Activated T-helper 1 cell treated with anti-CD3 and anti-CD28 coated beads, Interleukin-2, amount 50 U/mL, for 16 hours (primary cell): ENCODE measurements at places on chromosomes 5 and 9.

DNA sequence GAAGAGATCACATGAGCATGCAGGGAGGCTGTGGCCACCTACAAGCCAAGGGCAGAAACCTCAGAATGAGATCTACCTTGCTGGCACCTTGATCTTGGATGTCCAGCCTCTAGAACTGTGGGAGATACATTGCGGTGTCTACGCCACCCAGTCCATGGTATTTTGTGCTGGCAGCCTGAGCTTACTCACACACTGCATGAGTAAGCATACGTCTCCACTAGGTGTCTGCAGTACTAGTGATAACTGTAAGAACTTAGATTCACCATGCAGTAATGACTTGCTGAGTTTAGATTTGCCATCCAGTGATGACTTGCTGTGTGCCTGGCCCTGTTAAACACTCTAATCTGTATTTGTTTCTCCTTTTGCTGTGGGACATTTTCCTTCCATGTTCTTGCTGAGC, 417.7 kb downstream of the GADD45G start:
- no peak for DNase-seq

DNA sequence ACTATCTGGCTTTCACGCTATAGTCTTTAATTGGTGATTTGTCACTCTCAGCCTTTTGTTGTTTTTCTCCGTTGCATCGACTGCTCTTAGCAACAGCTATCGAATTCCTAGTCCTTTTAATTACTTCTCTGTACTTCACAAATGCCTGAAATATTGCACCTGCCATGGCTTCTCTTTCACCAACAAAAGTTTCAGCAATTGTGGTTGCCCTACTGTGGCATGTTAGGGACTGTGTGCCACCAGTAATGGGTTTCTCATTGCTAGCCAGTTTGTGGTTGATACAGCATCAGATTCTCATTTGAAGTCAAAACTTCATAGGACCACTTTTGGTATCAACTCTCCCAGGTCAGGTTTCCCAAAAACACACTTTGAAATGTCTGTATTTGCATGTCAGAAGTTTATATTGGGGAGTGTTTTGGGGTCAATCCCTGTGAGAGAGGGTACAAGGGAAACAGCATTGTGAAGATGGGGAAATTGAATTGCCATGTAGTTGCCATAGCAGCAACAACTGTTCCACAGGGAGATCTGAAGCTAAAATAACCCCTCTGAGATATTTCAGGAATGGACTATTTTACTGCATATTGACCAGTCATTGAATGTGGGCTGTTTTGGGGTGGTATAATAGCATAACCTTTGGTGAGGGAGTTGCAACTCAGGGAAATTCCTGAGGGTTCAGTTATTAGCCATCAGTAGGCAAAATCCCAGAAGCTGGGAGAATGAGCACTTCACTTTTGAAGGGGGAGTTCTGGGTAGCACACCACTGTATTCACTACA, 99.2 kb downstream of the WDR70 start:
- DNase-seq = no peak

- no peak for DNase-seq
These were observed 173.4 kb downstream of the NR3C1 start for GRCh38 chr5:143229896-143230675.

GRCh38 chr9:90167914-90168313, 474.7 kb downstream of the DIRAS2 start:
- no peak for DNase-seq
